ENCODE measurements at places on chromosomes 6 and 20.

DNA sequence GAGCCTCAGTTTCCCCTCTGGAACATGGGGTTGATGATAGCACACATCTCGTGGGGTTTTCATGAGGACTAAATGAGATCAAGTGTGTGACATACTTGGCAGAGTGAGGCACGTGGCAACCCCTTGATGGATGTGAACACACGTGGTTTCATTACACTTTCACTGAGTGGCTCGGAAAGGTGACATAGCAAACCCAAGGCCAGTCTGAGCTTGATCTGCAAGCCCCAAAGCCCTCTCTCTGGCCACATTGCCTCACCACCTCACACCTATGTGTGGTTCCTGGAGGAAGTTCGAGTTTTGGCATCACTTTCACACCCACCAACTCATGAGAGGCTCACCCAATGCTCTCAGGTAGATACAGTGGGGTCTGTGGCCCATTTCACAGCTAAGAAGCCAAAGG is 60.0 kb downstream of the CPNE5 start:
- no peak for DNase-seq

GRCh38 chr20:44188752-44189151 is 1.8 kb upstream of the JPH2 start:
- DNase-seq = no peak

GRCh38 chr6:29961966-29962365 is 19.6 kb downstream of the HLA-A start:
- DNase-seq = no peak

- no peak for DNase-seq
Observed at GRCh38 chr6:107179004-107179403, 63.7 kb upstream of the BEND3 start.

- DNase-seq = peak; percentile 82
Observed at GRCh38 chr6:166553563-166554271, 32.8 kb downstream of the RAMACL start.

DNA sequence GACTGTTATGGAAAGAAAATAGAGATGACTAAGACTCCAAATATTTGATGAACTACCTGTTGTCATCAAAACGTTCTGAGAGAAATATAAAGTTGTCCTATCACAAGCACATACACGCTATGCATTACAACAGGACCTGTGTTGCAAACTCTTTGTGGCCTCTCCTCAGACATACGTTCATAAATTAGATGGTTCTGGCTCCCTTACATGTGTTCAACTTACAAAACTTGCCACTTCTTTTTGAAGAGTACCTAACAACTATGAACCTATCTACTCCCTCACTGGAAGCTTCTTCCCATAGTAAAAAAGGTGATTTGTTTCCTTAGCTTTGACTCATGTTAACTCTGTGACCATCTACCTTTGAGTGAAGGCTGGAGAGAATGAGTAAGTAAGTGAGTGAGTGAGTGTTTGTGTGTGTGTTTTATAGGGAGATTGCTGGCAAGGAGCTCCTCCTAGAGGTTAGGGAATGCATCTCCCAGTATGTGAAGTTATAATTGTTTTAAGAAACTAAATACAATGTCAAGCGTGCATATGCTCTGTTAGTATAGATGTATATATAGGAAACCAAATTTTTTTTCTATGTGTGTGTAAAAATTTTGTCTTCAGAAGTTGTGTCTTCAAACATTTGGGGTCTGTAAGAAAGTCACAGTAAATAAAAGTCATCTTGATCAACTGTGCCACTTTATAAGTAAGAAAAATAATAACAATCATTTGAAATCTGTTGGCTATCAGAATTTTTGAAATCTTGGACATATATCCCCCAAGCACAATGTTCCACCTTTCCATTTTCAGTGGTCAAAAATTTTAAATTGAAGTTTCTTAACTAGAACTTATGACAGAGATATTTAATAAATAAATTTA is 1211.1 kb upstream of the GJE1 start:
- peak; percentile 88 for DNase-seq
